ENCODE measurements at places on chromosomes 6 and 20.

DNA sequence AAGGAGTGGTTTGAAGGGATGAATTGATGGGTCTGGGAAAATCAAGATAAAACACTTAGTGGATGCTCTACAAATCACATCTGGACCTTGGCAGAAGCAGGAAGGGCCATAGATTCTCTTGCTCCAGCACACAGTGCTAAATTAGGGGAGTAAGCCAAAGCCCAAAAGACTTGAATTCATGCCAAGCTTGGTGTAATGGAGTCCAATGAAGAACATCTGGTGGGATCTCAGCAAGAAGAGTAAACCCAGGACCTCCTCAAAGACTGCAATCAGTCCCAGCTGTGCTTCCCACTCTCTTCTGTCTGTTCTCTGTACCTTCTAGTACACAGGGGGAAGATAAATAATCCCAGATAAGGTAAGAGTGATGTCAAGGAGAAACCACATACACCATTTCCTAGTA is 683.4 kb downstream of the RNF144B start:
- no peak for DNase-seq

DNA sequence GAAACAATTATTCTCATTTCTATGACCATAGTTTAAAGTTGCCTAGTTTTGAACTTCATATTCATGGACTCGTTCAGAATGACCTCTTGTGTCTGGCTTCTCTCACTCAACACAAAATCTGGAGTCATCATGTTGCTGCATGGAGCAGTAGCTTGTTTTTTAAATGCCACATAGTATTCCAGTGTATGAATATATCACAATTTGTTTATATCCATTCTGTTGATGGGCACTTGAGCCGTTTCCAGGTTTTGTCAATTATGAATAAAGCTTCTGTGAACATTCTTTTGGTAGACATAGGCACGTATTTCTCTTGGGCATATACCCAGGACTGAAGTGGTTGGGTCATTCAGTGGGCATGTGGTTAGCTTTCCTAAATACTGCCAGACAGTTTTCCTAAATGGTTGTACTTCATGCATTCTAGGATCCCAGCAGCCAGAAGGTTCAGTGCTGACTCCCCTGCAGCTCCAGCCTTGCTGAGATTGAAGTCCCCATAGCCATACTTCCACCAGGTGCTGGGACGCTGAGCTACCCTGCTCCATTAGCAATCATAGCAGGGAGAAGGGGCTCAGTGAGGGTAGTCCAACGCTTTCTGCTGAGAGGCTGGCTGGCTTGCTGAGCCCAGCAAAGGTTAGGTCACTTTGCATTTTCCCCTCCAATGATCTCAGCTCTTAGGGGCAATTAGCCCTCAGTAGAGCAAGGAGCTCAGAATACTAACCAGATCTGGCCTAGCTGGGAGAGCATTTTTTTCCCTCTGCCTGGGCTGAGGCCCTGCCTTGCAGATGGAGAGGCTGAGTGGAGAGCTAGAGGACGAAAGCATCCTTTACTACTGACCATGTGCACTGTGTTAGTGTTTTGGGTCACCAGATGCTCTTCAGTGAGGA is 35.7 kb upstream of the CTNNBL1 start:
- no peak for DNase-seq

GRCh38 chr6:52423448-52423847 is 3.3 kb downstream of the EFHC1 start:
- DNase-seq, result peak; percentile 8

GRCh38 chr6:35170891-35171290 is 29.8 kb upstream of the TCP11 start:
- no peak for DNase-seq

GRCh38 chr6:133085471-133085870 is 155.7 kb upstream of the EYA4 start:
- DNase-seq, result no peak

DNA sequence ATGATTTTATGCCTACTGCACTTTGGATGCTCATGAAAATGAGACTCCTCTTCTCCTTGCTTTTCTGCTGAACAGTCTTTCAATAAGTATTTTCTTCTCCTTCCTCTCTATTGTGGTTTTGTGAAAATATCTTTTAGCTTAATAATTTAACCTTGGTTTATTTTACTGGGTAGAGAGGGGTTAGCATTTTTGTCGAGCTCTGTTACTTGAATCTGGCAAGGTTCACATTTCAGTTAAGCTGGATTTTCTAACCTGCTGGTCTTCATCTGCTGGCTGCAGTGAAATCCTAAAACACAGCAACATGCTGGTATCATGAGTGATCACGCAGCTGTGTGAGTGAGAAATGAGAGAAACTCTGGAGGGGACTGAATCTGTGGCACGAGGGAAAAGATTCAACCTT is 222.7 kb upstream of the NOX3 start:
- peak; percentile 1 for DNase-seq

- DNase-seq, result no peak
These were observed 67.1 kb downstream of the EDN1 start for GRCh38 chr6:12356983-12357972.

DNA sequence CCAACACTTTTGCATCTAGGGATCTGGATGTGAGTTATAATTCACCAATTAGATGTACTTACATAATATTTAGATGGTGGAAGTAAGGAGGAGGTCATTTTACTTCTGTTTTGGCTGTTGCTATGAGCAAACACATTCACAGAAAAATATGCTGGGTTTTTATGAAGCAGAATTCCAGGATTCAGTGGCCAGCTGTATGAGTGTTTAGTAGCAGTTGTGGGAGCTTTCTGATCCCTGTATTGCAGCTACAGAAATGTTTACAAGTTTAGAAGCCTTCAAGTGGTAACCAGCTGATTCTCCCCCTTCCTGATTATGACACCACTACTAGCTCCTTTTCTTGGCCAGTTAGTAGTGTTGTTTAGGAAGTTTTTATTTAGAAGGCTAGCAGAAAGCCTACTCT is 177.0 kb downstream of the TENT5A start:
- DNase-seq, result peak; percentile 18

- peak; percentile 22 for DNase-seq
These were observed 6.2 kb downstream of the CEP250 start for GRCh38 chr20:35461620-35462019.

- peak; percentile 37 for DNase-seq
These were observed 193.6 kb downstream of the JARID2 start for GRCh38 chr6:15439410-15440025.

GRCh38 chr6:71997341-71997740 is 111.0 kb downstream of the RIMS1 start:
- no peak for DNase-seq

- DNase-seq, result peak; percentile 68
These were observed 6.7 kb downstream of the TGIF2 start for GRCh38 chr20:36579996-36580545.

- no peak for DNase-seq
These were observed 10.7 kb upstream of the PRR18 start for GRCh38 chr6:166318649-166319600.

DNA sequence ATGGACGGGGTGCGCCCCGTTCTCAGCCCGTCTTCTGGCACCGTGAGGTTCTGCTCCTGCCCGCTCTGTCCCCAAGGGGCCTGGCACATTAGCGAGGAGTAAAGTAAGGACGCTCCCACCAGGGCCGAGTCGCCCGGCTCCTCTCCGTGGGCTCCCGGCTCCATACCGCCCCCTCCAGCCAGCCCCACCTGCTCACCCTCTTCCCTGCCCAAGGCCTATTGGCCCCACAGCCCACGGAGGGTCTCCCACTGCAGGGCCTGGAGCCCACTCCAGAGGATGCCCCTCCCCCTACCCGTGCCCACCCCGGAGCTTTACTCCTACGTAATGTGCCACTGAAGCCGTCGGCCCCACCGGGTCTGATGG is 47.5 kb upstream of the CHRNA4 start:
- DNase-seq, result no peak

DNA sequence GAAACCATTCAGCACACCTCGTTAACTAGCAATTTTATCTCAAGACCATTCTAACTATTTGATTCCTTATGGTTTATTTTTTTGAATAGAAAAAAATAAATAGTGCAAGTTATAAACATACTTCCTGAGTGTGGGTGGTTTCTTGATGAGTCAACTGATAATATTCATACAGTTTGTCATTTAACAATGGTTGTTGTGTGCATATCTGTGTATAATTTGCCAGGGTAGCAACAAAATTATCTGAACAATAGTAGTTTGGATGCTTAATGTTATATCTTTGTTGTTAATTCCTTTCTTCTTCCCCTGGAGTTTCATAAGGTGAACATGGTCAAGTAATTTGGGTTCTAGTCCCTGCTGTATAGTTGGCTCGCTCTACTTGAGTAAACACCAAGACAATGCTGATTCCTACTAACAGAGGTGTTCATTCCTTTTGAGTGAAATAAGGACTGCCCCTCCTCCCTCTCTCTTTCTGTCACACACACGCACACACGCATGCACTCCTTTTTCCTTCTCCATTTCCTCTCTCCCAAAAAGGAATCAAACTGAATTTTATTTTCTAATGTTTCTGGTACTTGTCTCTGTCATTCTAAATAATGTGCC is 938.1 kb upstream of the EPHA7 start:
- DNase-seq, result no peak

GRCh38 chr6:154733183-154733625 is at the start of gene SCAF8:
SCAF8 (plus strand) TSS chr6:154733416; CDS start chr6:154733901, 485 bp downstream.
- peak; percentile 82 for DNase-seq

- peak; percentile 50 for DNase-seq
These were observed 8.7 kb upstream of the PLTP start for GRCh38 chr20:45920462-45921336.

GRCh38 chr6:79613912-79614311 is 17.2 kb upstream of the SH3BGRL2 start:
- DNase-seq, result no peak

Data from choroid plexus epithelial cell (primary cell).